Uterus (tissue), 4 donors: ENCODE measurements at places on chromosomes 13 and 19.

DNA sequence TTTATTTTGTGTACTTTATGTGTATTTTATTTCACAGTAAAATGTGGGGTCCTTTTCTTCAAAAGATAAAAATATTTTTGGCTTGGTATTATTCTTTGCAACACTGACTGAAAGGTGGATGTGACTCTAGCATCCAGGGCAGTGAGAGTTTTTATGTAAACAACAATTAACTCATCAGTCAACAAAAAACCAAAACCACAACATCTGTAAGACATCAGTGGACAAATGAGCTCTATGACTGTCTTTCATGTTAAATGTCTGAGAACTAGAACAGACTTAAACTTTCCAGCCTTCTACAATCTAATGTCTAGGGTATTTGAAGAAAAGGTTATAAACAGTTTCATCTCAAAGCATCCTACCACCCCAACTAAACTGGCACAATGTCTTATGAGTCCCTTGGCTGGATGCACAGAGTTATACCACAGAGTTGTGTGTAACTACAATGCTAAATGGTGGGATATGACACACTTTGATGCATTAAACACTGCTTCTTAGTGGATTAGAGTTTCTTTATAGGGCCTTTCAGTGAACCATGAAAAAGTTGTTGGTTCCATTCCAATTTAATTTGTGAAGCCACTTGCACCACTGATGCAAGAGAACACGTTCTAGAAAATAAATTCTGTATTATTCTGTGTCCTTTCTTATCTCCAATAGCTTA, 544.2 kb upstream of the KLF12 start:
- H3K36me3 ChIP-seq = no peaks in the 10 kb centered on the region
- no peak overlapping the region for H3K27ac ChIP-seq
- H3K4me3 ChIP-seq = no peak overlapping the region
- no peaks in the 10 kb centered on the region for H3K27me3 ChIP-seq
- no peak for DNase-seq
- no peaks in the 10 kb centered on the region for H3K4me1 ChIP-seq

DNA sequence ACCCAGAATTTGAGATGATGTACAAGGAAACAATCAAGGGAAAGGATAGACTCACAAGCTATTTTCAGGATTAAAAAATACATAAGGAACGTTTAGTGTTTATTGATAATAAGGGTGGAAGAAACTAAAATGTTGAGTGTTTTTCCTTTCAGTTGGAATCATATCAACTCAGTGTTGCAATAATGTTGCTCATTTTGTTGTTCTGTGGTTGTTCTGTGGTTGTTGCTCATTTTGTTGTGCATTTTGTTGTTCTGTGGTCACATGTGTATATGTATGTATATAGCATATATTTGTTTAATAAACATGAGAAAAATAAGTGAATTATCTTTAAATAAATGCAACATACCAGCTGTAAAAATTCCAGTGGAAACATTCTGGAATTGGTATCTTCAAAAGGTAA, 262.4 kb upstream of the SPRY2 start:
- no peaks in the 10 kb centered on the region for H3K36me3 ChIP-seq
- no peak overlapping the region for H3K27ac ChIP-seq
- DNase-seq = no peak
- no peaks in the 10 kb centered on the region for H3K27me3 ChIP-seq
- H3K4me1 ChIP-seq = no peaks in the 10 kb centered on the region

- no peaks in the 10 kb centered on the region for H3K27me3 ChIP-seq
- peaks cover 3% of the 10 kb centered on the region for H3K36me3 ChIP-seq
- no peak overlapping the region for H3K4me3 ChIP-seq
- DNase-seq = no peak
- no peaks in the 10 kb centered on the region for H3K4me1 ChIP-seq
Measured at GRCh38 chr19:9565900-9566705, 18.2 kb downstream of the ZNF121 start.

- no peaks in the 10 kb centered on the region for H3K4me1 ChIP-seq
- no peaks in the 10 kb centered on the region for H3K27me3 ChIP-seq
- no peaks in the 10 kb centered on the region for H3K36me3 ChIP-seq
- H3K27ac ChIP-seq = peak overlapping the region; percentile 60
Measured at GRCh38 chr19:48290771-48291488, 21.0 kb downstream of the ZNF114 start.

DNA sequence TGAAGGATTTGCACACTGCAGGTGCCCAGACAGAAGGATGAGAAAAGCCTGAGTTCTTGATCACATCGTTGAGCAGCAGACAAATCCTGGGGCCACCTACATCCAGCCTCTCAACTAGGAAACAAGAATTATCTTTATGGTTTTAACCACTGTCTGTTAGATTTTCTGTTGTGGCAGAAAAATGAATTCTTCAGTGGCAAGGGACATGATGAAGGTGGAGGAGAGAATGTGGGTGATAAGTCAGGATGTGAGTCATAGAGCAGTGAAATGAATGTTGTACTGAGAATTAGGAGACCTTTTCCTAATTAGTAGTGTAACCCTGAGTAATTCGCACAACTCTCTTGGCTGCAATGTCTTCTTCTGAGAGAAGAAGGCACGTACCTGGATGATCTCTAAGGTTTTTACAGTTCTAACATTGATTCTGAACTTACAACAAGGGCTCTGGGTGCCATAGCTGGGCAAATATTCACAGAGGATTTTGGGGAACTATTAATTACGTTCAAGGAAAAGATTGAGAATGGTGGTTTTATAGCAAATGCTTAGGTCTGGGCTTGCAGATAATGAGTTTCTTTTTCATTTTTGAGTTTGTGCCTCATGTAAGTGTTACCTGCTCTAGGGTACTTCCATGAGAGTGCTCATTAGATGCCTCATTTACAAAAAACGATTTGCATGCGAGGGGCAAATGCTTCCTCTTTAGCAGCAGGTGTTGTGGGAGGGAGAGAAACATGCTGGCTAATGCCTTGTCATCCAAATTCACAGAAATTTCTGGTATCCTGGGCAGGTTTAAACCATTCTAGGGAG, 111.0 kb upstream of the KL start:
- H3K27ac ChIP-seq = peak overlapping the region; percentile 37
- DNase-seq = no peak
- no peak overlapping the region for H3K4me3 ChIP-seq
- no peaks in the 10 kb centered on the region for H3K27me3 ChIP-seq

GRCh38 chr13:40272776-40273139, 393.7 kb downstream of the FOXO1 start:
- DNase-seq = peak; percentile 46
- no peaks in the 10 kb centered on the region for H3K4me1 ChIP-seq
